ENCODE measurements at places on chromosomes 4 and X.

- DNase-seq: no peak
Observed at GRCh38 chrX:24444645-24445044, 20.4 kb upstream of the PDK3 start.

- DNase-seq: no peak
Observed at GRCh38 chr4:138088449-138089208, 153.5 kb downstream of the SLC7A11 start.

GRCh38 chrX:120653000-120653399, 23.1 kb upstream of the C1GALT1C1 start:
- no peak for DNase-seq

DNA sequence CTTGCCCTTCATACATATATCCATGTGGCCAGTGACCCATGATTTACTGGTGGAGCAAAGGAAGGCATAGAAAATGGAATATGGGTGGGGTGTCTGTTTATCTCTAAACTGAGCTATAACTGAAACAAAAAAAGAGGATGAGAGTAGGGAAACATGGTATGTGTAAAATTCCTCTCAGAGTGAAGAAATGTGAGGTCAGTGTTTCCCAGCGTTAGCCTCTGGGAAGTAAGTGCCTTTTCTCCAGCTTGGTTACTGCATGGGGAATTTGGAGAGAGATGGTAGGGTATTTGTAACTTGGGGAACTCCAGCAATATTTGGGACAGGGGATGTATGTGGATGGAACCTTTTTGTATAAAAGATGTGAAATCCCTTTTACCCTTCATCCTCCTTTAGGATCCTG, 89.4 kb downstream of the AFF1 start:
- DNase-seq: no peak

DNA sequence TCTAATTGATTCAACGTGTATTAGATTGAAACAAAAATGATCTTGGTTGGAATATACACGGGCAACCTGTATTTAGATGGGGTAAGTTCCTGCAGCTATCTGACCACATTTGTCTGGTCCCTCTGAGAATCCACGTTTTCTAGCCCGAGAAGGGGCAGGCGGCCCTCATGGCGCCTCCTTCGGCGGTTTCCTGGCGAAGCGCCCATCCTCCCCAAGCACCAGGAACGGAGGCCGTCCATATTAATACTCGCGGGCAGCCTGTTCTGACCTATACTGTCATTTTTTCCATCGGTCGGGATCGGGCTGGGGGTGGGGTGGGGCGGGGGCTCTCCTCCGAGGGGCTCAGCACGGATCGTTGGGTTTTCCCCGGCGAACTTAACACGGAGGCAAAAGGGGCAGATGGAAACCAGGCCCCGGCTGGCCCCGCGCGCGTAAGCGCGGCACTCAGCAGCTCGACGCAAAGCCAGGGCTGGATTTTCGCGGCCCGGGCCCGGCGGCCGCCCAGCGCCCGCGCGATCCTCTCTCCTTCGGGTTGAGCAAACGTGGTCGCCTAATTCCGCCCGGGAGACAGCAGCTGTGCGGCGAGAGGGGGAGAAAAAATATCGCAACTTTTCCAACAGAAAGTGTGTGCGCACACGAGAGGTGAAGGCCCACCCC, 77.2 kb upstream of the BCOR start:
- peak; percentile 64 for DNase-seq

- DNase-seq: no peak
Observed at GRCh38 chr4:123529278-123529568, 132.6 kb downstream of the SPRY1 start.

GRCh38 chr4:47831026-47831679, 6.7 kb downstream of the CORIN start:
- no peak for DNase-seq

DNA sequence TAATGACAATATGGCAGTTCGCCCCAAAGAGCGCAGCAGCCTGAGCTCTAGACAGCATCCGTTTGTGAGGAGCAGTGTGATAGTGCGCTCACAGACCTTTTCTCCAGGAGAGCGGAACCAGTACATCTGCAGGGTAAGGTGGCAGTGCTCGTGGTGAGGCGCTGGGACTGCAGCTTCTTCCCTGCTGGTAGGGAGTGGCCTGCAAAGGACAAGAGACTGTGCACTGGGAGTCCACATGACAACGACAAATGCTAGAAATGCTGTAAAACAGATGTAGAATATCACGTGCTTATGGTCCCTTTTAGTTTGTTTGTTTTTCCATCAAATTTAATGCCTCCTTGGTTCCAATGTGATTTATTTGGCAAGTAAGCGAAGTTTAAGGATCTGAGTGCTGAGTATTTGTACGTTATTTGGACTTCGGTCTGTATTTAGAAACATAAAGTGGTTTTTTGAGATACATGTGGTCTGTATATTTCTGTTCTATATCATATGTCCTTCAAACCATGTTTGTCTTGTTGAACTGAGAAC, 35.8 kb downstream of the CLDN22 start:
- no peak for DNase-seq

DNA sequence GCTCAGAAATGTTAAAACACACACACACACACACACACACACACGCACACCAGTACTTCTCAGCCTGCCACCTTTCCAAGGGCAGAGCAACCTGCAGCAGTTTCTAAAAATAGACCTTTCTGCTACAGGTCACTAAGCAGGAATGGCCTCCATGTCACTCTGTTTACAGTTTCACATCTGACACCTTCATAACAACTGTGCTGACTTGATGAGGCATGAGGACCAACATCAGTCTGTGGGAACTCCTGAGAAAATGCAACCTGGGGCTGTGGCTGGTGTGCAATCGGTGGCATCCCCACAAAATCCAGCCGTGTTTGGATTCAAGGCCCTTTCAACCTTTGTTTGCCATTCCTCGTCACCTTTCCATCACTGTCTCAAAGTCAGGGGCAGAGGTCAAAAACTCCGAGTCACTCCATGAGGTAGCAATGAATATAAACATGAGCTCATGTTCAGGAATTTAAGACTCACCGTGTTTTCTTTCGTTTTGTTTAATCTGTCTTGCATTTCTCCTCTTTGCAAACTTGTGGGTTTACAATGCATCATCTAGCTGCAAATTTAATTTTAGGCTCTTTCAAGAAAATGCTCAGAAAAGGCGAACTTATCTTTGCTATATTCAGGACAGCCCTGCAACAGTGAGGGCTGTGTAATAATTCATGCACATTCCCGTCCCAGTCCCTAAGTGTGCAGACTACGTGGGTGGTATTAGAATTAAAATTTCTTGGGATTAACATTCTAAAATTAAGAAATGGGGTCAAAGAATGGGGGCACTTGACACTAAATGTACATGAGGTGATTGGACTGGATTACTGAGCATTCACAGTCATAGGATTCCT, 135.3 kb downstream of the SHROOM3 start:
- DNase-seq: no peak

DNA sequence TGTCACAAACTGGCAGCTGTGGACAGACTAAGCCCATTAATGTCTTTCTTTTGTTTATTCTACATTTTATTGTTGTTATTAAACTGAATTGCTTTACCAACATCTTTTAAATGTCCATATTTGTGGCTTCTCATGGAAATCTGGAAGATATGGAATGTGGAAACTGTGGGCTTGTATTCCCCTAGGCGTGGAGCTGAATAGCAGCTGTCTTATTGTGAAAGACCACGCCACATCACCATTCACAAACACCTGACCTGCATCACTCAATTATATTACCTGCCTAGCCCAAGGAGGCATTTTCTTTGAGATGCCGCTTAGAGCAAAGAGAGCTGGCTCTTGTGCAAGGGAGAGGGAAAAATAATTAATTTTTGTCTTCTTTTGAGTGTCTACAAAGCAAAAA, 96.9 kb upstream of the GPRIN3 start:
- no peak for DNase-seq
